ENCODE measurements at places on chromosomes 5 and 9.

- no peak for DNase-seq
These were observed 723.8 kb upstream of the EDIL3 start for GRCh38 chr5:85108471-85108870.

DNA sequence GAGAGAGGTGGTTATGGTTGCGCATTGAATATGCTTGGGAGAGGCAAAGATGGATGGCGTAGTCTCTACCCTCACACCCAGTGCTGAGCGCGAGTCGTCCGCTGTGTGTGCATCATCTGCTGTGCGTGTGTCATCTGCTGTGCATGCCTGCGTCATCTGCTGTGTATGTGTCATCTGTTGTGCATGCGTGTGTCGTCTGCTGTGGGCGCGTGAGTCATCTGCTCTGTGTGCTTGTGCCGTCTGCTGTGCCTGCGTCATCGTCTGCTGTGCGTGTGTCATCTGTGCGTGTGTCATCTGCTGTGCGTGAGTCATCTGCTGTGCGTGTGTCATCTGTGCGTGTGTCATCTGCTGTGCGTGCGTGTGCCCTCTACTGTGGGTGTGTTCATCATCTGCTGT is 68.0 kb upstream of the IRX4 start:
- DNase-seq: no peak

- no peak for DNase-seq
These were observed 224.1 kb downstream of the CACNA1B start for GRCh38 chr9:138101444-138102234.

DNA sequence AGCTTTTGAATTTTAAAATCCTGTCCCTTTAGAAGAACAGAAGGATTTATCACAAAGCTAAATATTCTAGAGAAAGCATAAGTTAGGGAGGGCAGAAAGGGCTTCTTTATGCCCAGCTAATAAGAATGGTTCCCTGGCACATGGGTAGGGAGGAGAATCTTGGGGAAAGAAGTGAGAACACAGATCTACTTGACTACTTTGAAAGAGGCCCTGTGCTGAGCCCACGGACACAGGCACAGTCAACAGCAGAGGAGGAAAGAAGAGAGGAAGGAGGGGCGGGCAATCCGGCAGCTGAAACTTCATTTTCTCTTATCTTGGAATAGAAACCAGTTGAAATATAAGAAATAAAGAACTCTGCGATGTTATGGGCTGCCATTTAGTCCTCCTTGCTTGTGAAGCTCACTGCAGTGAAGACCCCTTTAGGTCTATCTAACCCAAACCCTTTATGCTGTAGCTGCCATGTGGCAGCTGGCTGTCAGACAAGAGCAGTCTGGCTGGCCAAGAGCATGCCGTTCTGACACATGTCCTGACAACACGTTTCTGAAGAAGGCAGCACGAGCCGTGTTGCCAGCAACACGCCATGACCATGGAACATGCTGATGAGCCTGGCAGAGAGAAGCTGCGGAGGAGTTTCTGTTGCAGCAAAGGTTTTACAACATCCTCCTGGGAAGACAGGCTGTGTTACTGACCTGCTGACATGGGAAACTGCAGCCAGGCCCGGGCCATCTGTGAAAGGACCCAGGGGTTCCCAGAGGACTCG is 34.2 kb downstream of the ABLIM3 start:
- DNase-seq: no peak

DNA sequence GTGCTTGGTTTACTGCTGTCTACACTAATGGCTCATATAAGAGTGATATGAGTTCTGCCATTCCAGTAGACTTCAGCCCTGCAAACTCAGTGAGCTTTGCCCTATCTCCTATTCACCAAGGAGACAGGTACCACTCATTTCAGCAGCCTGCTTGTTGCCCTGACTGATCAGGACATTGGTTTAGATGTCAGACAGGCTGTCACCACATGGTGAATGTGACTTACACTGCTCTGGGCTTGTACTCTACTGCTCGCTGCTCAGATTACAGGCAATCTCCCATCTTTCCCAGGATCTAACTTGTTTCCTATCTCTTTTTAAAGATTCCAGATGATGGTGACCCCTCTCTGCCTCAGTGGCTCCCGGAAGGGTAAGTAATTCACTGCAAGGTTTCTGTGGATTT is 123.3 kb upstream of the RUSC2 start:
- DNase-seq: no peak

DNA sequence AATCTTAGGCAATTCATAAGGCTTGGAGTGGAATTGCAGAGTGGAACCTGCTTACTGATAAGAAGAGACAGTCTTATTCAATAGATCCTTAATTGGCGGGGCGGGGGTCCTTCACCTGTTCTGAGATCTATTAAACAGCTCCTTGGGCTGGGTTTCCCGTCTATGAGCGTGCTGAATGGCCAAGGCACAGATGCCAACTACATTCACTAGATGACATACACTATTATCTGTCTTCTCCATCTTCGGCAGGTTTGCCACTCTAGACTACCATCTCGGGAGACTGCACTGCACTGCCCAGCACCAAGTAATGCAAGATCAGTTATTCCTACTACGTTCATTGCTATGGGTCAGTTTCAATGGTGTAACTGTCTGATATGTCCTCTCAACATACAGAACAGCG is 81.5 kb downstream of the ACER2 start:
- no peak for DNase-seq

DNA sequence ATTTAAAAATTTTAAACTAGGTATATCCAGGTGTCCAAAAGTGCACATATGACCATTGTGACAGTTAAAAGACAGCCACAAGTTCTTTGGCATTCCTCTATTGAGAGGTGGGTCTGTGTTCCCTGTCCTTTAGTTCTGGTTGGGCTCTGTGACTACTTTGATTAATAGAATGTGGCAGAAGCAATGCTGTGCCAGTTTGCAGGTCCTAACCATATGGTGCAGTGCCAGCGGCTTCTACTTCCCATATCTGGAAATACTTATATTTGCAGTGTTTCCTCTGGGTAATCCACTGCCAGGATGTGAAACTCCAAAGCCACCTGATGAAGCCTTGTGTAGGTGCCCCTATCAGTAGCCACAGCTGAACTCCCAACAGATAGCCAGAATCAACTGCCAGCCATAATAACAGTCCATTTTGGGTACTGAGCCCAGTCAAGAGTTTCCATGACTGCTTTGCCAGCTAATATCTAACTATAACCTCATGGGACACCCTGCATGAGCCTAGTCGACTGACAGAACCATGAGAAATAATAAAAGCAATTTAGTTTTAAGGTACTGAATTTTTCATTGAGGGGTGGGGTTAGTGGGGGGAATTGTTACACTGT is 361.0 kb upstream of the SEMA6A start:
- no peak for DNase-seq

GRCh38 chr9:130555061-130555460 is 24.3 kb upstream of the FUBP3 start:
- DNase-seq: no peak

DNA sequence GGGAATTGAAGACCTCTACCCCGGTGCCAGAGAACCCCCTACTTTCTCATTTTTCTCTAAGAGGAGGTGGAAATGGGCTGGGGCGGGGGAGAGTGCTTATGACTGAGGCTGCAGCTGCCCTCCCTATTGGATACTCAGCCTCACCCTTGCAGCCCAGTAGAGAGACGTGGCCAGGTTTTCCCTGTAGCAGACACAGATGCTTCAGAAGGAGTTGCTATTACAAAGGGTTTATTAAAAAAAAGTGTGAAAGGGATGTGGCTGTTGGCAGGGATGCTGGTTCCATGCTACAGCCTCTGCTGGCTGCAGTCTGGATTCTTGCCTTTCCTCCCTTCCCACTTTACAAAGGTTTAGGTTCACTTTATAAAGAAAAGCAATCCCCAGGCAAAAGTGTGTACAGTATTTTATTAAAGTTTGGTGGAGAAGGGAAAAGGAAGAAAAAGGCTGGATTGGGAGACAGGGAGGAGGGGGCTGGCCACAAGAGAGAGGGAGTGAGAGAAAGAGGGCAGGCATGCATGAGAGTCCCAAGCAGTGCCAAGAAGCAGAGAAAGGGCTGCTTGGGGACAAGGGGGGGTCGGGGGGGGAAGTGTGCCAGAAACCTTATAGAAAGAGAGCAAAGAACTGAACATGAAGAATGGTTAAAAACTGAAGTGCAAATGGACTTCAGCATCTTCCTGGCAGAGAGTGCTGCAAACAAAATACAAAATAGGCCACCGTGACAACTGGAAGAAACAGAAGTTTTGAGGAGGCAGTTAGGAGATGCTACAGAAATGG is 29.5 kb upstream of the NFIB start:
- no peak for DNase-seq
